ENCODE measurements at places on chromosomes 5 and 9. TPM values are rescaled to one million over a fixed set of nuclear protein-coding genes. Genes with fewer than 3 reads are reported as not detected.

DNA sequence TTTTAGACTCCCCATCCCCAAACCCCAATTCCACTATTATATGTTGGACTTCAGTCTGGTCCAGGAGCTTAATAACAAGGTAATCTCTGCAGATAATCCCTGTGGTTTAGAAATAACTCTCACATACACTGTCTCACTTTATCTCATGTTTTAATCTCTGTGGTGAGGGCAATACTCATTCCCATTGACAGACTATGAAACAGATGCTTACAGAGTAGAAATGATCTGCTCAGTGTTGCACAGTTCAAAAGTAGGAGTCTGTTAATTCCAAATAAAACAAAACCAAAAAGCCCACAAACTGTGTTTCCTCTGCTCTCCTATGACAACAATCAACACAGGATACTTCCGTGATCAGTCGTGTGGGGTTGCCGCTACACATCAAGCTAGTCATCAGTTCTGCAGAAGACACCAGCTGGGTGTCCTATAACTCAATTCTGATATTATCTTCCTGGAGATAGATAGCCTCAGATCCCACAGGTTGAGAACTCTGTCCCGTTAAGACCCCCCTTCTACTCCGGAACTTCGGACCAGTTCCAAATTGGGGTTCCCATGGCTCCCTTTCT, 26.3 kb upstream of the FANCC start:
- no peak for DNase-seq

- no peak for DNase-seq
Observed at GRCh38 chr5:15493501-15493900, 6.5 kb upstream of the FBXL7 start.

DNA sequence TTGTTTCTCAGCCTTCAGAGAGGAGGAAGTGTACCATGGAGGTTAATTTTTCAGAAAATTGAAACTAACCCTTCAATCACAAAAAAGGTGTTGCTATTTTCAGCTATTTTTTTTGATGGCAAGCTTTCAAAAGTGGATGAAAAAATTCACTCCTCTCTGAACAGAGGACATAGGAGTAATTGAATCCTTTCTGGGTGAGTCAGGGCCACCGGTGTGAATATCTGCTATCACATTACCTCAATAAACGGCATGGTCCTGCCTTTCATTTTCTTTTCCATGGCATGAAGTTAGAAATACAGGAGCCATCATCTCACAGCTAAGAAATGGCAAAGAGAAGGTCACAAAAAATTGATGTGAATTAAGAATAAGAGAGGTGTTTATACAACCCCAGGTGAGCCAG, 90.2 kb upstream of the CCDC112 start:
- no peak for DNase-seq

DNA sequence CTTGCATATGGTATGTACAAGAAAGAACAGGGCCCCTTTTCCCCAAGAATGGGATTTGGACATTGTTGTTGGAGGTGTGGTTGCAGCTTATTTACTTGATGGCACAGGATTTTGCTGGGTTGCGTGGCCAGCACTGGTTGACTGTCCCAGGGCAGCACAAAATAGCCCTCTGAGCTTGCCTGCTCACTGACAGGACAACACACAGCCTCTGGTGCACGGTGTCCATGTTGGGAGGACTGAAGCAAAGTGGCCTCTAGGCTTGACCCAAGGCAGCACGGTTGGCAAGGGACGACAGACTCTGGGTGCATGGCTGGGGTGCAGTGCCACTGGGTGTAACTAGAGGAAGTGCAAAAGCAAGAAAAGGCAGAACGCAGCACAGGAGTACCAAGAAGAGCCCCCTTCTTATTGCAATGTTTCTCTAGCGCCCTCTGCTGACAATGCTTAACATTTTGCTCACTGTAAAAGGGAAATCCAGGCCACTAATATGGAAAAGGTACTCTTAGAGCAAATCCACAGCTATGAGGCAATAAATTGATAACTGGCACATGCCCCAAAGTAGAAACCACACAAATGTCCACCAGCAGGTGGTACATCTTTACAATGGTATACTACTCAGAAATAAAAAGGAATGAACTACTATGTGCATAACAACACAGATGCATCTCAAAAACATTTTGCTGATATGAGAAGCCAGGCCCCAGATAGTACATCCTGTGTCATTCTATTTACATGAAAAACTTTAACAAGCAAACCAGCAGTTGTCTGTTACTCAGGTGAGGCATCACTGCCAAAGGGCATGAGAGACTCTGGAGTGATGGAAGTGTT, 47.4 kb upstream of the BARX1 start:
- no peak for DNase-seq

The NMRK1 gene
- polyA plus RNA-seq = 22.5 TPM

- peak; percentile 64 for DNase-seq
Observed at GRCh38 chr5:132293066-132293991, 865 bp upstream of the SLC22A4 start.

DNA sequence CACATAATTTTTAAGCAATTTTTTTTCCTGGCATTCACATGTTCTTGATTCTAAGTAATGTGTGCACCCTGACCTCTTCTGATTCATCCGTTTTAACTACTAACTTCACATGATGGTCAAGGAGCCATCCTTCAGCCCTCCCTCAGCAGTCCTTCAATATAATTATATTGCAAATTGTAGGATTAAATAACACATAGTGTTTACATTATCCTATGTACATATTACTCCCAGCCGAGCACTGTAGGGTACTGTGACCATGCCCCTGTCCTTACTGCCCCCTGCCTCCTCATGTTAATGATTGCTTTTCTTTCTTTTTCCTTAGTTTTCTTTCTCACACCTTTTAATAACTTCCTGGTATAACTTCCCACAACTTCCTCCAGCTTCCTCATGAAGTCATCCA, 96.3 kb upstream of the FANCC start:
- no peak for DNase-seq

The SPATA31D4 gene
- not detected for polyA plus RNA-seq

DNA sequence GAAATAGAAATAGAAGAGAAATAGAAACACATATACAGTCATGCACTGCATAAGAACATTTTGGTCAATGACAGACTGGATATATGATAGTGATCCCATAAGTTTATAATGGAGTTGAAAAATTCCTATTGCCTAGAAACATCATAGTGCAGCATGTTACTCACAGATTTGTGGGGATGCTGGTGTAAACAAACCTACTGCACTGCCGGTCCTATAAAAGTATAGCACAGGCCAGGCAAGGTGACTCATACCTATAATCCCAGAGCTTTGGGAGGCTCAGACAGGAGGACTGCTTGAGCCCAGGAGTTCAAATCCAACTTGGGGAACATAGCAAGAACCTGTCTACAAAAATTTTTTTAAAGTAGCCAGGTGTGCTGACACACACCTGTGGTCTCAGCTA, 240.6 kb upstream of the MAP3K1 start:
- no peak for DNase-seq

GRCh38 chr5:6000867-6001266, 377.5 kb downstream of the MED10 start:
- DNase-seq = no peak

The IFNK gene
- 57.3 TPM for polyA plus RNA-seq

DNA sequence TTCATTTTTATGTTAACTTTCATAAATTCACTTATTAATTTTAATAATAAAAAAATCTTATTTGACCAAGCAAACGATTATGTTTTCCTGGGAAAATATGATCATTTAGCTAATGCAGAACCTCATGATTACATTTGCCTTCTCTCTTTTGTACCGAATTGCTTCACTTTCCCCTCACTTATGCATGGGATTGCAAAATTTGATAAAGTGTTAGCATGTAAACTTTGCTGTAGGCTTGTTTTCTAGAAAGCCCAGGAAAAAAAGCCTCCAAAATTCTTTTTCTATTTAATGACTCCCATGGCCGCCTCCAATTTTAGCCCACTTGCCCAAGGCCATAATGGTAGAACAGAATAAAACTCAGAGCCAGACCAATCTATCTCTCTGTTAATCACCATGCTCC, 82.8 kb upstream of the FBXL7 start:
- DNase-seq = no peak

The FREM1 gene
- polyA plus RNA-seq = 0.04 TPM

The MEIKIN gene
- not detected for polyA plus RNA-seq

The TTC16 gene
- not detected for polyA plus RNA-seq

The FBXO4 gene
- polyA plus RNA-seq = 6.1 TPM

- DNase-seq = peak; percentile 45
Observed at GRCh38 chr5:95884017-95884325, 61.4 kb upstream of the GLRX start.

GRCh38 chr5:88979244-88979643, 96.3 kb upstream of the MEF2C start:
- DNase-seq = peak; percentile 46

DNA sequence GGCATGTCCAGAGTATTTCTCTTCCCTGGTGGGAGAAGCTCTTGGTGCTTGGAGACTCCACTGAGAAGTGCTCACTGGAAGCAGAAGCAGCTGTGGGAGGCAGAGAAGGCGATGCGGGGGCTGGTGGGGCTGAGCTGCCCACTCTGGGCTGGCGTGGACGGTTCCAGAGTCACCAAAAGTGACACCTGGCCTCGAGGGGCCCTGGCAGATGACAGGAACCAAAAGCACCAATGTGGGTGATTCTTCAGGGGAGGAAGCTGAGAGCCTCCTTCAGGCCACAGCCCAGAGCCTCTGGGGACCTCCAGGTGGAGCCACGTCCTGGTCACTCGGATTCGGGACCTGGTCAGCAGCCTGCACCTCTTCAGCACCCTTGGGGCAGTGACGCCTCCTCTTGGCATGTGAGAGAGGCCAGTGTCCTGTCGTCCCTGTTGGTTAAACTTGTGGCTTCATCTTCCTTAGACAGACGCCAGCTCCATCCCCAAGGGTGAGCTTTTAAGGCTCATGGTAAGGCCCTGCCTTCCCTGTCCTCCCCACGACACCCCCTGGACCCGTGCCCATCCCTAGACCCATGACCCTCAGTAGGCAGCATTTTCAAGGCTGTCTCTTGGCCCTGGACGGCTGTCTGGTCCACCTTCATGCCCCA, 78.7 kb upstream of the IRX4 start:
- no peak for DNase-seq

- no peak for DNase-seq
Observed at GRCh38 chr9:77094150-77094549, 74.7 kb downstream of the FOXB2 start.

DNA sequence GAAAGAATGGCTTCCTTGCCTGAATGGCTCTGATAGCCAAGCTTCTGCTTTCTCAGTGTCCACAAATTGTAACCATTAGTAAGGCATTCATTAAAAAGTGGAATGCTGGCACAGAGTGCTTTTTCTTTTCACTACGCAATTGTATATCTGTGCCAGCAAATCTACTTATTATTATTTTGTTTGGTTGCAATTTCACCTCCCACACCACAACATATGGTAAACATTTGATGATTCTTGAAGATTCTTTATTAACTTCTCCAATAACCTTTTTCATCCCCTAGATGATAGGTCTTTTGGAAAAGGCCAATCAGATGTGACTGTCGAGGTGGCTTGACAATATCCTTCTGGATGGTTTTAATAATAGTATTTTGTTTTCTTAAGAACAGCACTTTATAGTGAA, 234.1 kb downstream of the TMEM38B start:
- DNase-seq = no peak

DNA sequence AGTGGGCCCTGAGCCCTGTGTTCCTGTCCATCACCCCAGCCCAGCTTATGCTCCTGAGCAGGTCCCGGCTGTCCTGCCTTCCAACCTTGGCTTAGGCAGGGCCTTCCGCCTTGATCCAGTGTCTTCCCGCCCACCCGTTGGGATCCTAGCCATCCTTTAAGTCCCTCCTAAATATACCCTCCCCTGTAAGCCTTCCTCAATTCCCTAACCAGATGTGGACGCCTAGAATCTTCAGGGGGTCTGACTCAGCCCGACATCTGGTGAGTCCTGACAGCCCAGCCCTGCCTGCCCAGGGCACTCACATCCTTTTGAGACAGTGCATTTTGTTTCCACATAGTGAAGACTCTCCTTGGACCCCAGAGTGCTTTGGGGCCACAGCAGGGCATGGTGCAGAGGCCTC, 23.7 kb downstream of the SLC6A7 start:
- no peak for DNase-seq

DNA sequence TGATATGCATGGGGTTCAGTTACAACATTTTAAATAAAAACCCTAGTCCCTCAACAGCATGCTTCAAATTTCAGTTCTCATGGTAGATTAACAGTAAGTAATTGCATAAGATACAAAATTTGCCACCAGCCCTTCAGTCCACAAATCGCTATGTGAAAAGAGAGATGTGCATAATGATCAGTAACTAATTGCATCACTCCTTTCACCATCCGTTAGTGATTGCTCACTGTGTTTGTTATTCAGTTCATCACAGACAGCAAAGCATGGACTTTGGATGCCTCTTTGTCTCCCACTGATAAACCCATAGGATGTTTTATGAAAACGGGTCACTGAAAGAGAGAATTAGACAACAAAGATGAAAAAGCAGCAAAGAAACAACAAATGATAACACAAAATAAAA, 103.2 kb downstream of the MCTP1 start:
- DNase-seq = no peak

DNA sequence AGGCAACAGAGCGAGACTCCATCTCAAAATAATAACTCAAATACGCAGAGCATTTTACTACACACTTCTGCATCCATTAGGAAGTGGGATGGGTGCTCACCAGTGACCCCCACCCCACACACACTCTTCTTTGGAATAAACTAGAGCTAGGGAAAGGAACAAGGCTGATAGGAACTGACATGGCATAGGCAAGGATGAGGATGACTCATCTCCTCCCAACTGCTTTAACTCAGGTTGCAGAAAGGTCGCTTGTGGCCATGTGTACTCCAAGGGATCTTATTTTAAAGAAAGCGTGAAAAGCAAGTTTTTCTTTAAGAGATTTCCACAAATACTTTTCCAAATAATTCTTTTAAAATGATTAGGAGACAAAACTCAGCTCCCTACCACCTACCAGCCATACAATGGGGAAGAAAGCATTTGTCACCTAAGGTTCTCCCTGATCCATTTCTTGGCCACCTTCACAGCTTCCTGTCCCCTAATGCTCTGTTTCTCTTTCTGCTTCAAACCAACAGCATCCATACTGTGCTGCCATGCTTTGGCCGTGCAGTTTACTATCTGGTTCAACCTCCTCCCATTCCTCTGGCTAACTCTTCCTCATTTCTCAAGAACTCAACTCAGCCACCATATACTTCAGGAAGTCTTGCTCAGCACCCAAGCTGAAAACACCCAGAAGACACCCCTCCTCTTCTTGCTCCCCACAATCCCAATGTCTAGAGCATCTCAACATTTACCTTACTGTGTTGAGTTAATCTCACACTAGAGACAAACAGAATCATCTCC, 211.9 kb downstream of the ACTL7B start:
- no peak for DNase-seq

DNA sequence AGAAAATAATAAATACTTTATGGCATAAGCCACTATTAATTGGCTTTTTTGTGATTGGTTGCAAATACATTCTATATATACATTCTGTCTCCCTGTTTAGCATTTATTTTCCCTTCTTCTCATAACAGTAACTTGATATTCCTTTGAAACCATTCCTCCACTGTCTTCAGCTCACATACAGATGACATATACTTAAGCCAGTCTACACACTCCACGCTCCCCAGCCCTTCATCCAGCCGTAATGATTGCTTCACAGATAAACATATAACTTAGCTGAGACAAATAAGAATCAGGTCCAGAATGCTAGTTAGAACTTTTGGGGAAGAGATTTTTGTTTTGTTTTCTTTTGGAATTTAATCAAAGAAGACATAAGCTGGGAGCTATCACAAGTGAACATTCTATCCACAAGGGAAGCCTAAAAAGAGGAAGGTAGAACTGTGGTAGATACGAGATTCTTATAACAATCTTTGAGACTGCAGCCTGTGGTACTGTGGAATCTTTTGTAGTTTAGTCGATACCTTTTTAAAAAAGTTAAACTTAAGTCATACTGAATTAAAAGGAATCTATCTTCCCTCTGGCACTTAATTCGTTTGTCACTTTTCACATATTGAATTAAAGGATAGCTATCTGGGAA, 365.1 kb upstream of the PRR16 start:
- DNase-seq = no peak

Measured in foreskin keratinocyte (primary cell).